Activated CD4-positive, alpha-beta T cell treated with anti-CD3 and anti-CD28 coated beads, Interleukin-2, amount 50 U/mL, for 24 hours (primary cell): ENCODE measurements at places on chromosomes 6 and 20.

GRCh38 chr6:165949324-165949723, 218.3 kb downstream of the TBXT start:
- no peak for DNase-seq

GRCh38 chr6:35583893-35584688, 71.4 kb upstream of the TULP1 start:
- peak; percentile 74 for DNase-seq

DNA sequence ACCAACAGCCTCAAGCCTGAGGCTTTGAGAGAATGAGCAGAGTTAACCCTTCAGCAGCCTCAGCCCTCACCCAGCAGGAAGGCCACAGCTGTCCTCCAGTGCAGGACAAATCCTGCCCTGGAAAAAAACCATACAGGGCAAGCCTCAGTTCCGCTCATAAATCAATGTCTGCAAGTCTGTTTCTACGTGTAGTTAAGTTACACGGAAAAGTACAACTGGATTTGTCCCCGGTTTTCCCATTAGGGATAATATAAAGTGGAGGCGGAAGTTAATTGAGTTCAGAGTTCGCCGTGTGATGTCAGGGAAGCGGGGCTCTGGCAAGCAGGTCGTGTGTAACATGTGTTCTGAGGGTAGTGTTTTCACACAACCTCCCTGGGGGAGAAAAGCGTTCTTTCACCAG, 44.2 kb upstream of the EYA2 start:
- no peak for DNase-seq

GRCh38 chr6:11485271-11485670, 52.3 kb upstream of the TMEM170B start:
- no peak for DNase-seq

DNA sequence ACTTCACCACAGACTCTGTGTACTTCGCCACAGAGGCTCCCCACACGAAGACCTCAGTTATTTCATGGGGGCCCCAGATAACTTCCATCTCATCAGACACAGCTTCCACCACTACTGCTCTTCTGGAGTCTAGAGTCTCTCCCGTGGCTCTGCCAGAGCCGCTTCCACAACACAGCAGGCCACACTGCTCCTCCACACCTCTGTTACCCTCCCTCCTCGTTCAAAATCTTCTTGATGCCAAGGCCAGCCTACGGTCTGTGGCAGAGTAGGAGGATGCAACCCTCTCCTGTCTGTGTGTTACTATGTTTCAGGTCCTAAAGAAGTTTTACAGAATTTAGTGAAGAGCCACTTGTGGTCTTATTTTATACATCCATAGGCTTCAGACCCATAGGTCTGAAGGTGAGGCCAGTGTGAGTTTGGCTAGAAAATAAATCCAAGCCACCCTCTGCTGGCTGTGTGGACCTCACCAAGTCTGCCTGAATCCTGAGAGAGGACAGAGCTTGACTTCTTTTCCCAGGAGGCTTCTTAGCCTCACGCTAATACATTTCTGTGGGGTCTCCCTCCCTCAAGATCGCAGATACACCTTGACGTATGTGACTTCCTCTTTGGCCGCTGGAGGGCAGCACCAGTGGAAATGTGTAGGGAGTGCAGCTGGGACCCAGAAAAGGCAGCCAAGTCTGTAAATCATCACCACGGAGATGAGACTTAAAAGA, 197.7 kb downstream of the FAXC start:
- DNase-seq: no peak

- no peak for DNase-seq
These were observed 16.5 kb downstream of the MTHFD1L start for GRCh38 chr6:150881911-150882481.

DNA sequence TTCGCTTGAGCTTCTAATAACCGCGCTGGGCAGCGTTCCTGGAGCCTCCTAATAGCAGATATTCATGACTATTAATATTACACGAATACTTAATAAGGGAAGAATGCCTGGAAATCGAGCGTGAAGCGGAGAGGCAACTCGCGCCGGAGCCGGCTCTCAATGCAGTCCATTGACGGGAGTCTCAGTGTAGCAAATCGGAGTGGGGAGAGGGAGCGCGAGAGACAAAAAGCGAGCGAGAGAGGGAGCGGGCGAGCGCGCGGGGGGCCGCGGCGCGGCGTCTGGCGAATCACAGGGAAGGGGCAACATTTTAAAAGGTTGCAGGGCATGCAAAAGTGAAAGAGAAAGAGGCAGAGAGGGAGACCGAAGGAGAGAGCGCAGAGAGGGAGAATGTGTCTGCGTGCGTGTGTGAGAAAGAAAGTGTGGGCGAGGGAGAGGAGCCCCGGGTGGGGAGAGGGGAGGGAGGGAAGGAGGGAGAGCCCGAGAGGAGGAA, 2.9 kb downstream of the TFAP2A start:
- peak; percentile 36 for DNase-seq

DNA sequence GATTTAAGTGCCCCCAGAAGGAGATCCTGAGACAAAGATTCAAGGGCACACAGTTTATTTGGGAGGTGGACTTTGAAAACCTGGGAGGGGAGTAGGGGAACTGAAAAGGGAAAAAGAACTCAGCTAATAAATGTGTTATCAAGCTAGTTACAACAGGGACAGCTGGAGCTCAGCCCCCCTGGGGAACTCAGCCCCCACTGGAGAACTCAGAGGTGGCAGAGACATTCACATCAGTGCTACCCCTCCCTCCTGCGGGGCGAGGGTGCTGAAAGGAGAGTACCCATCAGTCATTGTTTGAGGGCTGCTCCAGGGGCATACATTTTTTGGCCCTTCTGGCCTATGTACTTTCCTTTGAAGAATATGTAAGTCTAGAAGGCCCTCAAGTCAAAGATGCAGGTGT, 101.4 kb downstream of the LRFN2 start:
- DNase-seq: no peak

DNA sequence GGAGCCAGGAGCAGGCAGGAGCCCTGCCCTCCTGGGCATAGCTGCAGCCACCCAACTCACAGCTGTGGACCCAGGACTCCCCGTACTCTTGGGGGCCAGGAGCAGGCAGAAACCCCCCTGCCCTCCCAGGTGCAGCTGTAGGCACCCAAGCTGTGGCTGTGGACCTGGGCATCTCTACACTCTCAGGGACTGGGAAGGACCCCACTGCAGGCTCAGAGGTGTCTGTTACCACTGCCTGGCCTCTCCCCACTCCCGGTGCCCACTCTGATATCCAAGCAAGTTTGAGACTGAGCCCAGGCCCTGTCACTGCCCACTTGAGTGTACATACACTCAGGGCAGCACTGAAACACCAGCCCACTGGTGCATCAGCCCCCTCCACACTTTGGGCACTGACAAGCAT, 193.5 kb upstream of the MANEA start:
- no peak for DNase-seq

GRCh38 chr6:125471667-125472066, 169.9 kb upstream of the HDDC2 start:
- DNase-seq: no peak

DNA sequence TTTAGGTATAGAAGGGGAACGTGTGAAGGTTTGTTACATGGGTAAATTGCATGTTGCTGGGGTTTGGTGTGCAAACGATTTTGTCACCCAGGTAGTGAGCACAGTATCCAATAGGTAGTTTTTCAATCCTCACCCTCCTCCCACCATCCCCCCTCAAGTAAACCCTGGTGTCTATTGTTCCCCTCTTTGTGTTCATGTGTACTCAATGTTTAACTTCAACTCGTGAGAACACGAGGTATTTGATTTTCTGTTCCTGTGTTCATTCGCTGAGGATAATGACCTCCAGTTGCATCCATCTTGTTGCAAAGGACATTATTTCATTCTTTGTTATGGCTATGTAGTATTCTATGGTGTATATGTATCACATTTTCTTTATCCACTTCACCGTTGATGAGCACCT, 11.6 kb upstream of the VNN1 start:
- DNase-seq: no peak

- no peak for DNase-seq
These were observed 90.5 kb downstream of the MAN1A1 start for GRCh38 chr6:119259027-119259426.

DNA sequence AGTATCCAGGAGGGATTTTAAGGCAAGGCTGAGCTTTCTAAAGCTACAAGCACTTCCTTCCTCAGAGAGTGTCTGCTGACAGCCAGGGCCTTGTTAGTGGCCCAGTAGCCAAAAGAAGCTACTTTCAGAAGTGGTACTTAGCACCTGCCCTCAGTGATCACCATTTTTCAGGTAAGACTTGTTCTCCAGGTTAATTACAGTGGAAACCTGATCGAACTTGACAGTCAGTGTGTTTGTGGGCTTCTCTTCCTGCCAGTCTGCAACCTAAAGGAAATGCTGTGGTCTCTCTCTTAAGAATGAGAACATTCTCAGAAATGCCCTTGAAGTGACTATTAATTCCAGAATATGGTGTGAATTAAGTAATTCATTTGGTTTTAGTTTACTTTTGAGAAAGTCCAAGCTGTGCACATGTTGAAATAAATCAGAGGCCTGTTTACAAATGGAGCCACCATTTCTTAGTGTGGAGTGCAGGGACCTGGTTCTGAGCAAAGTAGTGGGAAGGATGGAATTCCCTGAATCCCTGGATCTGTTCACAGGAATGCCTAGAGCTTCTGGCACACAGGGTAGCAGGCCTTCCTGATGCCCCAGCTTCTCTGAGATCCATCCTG, 185.3 kb upstream of the AGPAT4 start:
- DNase-seq: no peak

GRCh38 chr6:5672581-5673011, 334.1 kb downstream of the NRN1 start:
- no peak for DNase-seq

DNA sequence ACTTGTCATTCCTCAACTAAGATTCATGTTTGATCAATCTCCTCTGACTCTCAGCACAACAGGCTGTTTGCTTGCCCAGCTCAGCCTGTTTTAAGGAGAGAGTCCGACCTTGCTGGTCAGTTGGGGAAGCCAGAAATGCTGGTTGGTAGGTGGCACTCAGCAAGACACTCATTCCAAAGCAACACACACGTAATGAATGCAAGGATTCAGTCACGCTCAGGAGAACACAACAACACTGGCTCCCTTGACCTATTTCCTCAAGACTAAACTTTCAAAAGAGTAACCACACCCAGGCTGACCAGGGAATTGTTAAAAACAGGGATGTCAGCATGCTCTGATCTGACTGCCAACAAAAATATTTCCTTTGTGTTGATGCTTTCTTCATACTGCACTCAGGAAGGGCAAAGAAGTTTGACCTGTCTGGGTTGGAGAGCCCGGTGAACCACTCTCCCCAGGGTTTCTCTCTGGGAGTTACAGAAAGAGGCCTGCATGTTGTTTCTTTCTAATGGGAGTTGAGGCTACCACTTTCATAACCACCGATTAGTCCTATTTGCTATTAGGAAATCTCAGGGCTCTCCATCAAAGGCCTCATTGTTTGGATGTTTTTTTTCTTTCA, 25.6 kb upstream of the PREP start:
- no peak for DNase-seq

DNA sequence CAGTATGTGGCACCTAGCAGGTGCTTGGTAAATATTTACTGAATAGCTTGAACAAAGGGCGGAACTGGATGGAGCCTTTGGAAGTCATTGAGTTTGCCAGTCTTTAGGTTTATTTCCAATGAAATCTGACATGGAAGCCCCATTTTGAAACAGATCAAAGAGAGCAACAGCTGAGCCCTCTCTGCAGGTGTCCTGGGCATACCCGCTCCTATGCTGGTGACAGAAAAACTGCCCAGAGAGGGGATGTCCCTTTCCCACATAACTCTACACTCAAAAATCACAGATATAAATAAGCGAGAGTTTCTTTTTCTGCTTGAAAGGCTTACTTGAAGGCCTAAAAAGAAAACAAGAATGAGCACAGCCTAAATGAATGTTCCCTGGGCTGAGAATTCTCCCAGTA, 53.0 kb upstream of the RALY start:
- no peak for DNase-seq

DNA sequence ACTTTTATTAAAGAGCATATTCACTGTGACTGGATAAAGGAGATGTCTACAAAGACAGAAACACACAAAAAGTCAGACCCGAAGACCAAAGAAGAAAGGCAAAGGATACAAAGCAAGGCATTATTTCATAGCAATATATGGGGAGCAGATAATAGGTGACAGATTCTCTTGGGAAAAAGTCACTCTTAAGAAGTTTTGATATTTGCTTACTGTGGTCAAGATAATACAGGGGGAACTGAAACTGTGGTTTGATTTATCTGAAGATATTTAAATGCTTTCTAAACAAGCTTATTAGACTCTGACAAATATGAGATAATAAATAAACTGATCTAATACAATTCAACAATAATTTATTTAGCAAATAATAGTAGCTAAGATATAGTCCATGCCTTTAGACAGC, 14.7 kb downstream of the CYP39A1 start:
- no peak for DNase-seq

GRCh38 chr6:53822401-53823125, 27.8 kb downstream of the LRRC1 start:
- DNase-seq: no peak

- DNase-seq: no peak
These were observed 94.5 kb upstream of the PTPN1 start for GRCh38 chr20:50415516-50416268.

DNA sequence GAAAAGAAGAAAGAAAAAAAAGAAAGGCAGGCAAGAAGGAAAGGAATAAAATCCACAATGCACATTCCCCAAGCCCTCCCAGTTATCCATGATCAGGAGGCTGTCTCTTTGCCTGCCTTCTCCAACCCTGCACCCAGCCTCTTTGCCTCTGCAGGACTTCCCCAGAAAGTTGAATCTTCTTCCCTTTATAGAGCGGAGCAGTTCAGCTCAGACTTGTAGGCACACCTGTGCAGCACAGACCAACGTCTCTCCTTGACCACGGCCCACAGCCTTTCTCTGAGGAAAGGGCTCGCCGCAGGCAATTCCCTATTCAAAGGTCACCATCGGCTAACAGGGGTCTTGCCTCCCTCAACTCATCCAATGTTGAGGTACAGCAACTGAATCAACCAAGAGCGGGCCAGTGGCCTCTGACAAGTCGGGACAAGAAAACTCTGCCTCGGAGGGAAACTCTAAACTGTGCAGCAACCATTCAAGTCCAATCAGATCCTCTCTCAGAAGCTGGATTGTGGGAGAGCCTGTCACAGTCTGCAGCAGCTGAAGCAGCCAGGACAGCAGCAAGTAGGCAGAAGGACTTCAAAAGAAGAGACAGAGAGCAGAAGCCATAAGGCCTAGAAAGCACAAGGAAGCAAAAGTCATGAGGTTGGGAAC, 529.2 kb upstream of the JARID2 start:
- DNase-seq: no peak

GRCh38 chr6:107811591-107812218, 12.4 kb downstream of the SCML4 start:
- DNase-seq: no peak

- DNase-seq: no peak
These were observed 102.6 kb upstream of the DUSP22 start for GRCh38 chr6:189676-190075.

GRCh38 chr20:19000078-19000477, 186.5 kb downstream of the SCP2D1 start:
- no peak for DNase-seq
